Activated CD4-positive, alpha-beta T cell treated with anti-CD3 and anti-CD28 coated beads, Interleukin-2, amount 10 ng/mL, durations not matched to agents 7 days and 5 days (primary cell): ENCODE measurements at places on chromosomes 2 and 18.
A peak's percentile ranks its signal among the peaks of the same experiment; 100 is the strongest.

GRCh38 chr2:156401861-156402260, 34.3 kb upstream of the GPD2 start:
- no peak for DNase-seq

DNA sequence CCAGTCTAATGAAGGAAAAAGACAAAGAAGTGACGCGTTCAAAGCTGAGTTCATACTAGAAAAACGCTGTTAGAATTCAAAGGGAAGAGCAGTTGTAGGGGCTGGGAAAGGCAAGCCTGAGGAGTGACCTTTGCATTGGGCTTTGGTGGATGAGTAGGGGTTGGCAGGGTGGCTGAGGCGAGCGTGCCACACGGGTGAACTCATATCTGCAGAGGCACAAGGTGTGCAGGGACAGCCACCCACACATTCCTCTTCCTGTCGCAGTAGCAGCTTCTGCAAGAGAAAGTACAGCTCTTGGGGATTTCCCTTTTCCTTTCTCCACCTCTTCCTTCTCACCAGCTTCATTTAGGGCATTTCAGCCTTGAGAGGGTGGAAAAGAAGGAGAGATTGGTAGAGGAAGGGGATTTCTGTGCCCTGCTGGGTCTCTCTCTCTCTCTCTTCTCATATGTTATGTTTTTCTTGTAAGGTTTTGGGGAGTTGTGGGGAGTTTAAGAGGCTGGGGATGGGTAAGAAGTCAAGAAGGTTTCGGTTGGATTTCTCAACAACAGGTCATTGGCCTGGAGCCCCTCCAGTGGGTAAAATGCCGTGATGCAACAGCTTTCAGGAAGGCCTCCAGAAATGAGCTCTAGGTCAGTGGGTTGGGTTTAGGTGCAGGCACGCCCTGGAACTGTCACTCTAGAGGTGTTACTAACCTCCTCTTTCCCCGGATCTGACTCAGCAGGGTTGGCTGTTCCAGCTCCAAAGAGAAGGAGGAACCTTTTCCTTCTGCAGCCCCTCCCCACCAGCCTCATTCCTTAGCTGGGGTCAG, 40.1 kb downstream of the ODC1 start:
- peak; percentile 66 for DNase-seq

DNA sequence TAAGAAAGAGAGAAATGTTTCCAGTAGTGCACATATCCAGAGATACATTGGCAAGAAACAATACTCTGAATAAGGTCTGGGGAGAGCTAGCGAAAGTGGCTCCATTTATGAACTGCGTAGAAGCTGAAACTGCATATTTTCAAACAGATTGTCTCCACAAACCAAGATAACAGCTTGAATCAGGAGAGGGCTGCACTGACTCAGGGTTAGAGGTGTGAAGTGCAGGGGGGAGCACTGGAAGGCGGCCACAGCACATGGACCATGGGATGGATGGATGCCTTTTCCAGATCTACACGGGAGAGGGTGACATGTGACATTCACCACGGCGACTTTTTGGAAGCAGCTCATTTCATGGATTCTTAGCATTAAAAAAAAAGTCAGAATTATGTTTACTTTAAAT, 729.4 kb downstream of the RNF144A start:
- no peak for DNase-seq

DNA sequence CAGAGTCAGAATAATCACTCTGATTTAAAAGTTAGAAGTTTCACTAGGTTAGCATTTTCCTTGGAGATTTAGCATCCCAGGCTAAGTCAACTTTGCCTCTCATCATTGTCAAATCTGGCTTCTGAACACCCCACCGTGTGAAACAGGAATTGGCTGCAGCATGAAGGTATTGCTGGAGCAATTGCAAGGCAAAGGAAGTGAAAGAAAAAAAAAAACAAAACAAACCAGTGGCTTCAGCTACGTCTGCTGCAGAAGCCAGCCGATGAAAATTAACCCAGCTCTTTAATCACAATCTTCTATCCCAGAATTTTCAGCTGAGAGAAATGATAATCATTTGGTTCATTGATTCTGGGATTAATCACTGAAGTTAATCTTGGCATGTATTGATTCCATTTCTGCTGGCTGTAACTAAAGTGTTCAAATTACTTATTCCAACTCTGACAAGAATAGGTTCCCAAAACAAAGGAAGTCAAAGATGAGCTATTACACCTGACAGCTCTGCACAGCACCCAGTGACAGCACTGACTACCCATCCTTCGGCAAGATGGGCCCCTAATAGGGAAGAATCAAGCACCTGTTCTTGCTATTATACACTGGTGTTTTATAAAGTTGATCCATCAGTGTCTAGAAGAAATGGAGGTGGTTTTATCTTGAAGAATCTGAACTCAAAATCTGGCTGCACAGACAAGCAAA, 42.7 kb upstream of the REG3G start:
- no peak for DNase-seq
